Small intestine (tissue), 16 donors: ENCODE measurements at places on chromosomes 7 and 10.

DNA sequence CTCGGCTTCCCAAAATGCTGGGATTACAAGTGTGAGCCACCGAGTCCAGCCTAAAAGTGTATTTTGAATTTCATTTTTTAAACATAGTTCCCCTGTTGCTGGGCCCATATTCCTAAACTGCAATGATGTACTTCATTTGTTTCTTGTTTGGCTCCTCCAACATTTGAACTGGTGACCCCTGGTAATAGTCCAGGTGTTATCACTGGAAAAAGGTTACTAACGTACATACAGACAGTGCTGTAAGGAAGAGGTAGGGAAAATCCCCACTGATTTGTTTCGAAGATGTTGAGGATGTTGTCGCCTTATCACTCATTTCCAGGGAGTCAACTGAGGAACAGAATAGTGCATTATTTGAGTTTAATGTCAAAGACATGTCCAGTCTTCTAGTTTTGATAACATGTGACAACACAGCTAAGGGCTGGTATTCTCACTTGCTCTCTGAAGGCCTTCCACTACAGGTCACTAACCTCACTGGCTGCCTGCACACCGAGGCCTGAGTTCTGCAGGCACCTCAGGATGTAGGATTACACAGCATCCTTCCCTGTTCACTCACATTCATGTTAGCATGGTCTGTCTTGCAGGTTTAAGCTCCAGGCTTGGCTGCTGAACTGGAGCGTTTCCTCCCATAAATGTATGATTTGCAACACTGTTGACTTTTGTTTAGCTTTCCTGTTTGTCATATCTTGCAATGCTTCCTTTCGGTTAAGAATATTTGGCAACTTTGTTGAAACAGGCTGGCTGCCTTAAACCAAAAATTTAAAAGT is 362.8 kb downstream of the INHBA start:
- no peak for DNase-seq

DNA sequence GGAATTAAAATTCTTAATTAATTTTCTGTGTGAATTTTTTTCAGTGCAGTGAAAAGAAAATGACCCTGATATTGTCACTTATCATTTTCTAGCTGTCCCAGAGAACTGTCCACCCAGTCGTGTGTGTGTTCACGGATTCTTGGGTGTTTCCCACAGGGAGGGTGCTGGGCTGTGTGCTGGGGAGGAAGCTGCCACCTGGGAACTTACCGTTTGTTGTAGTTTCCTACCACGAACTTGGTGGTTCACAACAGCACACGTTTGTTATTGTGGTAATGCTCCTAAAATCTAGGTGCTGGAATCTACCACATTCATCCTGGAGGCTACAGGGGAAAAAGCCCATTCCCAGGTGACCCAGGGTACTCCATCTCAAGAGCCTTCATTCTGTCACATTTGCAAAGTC is 276.1 kb downstream of the GLRX3 start:
- DNase-seq: no peak

DNA sequence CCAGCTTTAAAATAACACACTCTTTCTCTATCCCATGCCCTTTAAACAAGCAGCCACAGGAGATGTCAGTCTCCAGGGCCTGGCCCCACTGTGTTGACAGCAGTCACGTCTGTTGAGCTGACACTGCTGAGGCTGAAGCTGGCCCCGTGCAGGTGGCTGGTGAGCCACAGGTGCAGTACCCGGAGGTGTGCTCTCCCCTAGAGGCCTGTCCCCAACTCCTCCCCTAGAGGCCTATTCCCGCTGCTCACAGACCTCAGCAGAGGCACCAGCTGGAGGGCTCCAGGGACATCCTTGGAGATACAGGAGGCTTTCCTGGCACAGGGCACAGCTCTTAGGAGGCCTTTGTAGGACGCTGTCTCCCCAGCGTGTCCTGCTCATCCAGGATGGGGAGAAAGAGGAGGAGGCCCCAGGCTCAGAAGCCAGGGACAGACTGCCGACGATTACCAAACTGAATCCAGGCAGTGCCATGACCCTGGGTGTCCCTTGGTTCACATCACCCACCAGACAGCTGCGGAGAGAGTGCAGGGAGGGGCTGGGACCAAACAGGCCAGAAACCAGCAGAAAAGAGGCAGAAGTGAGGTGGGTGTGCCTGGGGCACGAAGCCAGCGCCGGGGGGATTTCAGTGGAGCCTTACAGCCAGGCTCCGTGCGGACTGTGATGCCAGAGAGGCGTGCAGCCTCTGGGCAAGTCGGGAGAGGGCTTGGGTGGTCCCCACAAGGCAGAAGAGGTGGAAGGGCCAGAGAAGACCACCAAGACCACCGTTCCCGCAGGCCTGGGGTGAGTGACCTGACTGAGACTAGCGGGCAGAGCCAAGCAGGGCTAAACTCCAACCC is 18.5 kb upstream of the TTYH3 start:
- DNase-seq: no peak

DNA sequence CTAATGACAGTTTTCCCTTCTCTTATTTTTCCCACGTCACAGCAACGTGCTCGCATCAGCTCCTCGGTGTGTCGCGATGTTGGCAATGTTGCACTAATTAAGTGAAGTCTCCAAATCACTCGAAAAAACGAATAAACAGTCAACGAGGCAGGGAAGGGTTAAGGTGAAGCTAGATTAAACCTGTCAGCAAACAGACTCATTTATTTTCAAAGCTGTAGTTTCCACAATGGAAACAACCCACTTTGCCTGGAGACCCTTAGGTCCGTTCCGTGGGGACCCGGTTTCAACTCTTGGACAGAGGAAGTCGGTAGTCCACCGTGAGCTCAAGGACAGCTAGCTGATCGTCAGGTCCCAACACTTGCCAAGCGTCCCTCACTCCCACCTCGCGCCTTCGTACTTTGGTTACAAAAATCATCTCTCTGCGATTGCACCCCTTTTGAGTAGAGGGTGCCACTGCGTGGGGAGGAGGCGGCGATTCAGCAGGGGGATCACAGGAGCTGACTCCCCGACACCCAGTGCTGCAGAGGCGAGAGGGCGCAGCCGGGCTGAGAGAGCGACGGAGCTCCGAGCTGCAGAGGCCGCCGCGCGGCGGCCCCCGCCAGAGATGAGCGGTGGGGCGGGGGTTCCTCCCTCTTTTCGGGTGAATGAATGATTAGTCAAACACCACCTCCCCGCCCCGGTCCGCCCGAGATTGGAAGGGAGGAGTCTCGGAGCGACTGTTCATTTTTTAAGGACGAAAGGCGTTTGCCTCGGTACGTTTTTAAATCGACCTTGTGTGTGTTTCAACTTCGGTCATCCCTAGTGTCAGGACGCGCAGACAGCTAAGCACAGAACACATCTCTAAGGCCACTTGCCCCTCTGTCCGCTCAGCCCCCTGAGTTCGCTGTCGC is 1.3 kb upstream of the BMPER start:
- peak; percentile 49 for DNase-seq

- DNase-seq: no peak
These were observed 12.9 kb upstream of the SNX10 start for GRCh38 chr7:26278770-26279169.

- DNase-seq: no peak
These were observed 165.2 kb downstream of the CALCR start for GRCh38 chr7:93409324-93409723.

DNA sequence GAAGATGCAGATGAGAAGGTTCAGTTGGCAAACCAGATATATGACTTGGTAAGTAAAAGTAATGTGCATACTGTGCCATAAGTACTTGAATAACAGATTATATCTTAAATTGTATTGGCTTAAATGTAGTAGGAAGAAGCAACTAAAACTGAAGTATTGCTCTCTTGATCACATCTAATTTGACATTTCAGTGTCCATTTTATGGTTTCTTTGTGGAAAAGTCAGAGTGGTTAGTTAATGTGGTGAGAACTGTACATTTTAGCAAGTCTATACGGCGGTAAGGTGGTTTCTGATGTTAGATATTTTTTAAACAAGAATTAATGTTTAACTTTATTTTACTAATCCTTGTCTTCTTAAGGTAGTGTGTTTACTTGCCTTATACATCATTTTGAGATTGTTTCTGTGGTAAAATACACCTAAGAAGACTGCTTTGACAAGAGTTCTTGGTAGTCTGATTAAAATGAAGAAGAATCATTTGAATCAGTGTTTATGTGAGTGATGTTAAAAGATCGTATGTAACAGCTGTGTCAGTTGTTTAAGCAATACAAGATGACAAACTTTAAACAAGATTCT is 5.1 kb downstream of the ING3 start:
- no peak for DNase-seq

DNA sequence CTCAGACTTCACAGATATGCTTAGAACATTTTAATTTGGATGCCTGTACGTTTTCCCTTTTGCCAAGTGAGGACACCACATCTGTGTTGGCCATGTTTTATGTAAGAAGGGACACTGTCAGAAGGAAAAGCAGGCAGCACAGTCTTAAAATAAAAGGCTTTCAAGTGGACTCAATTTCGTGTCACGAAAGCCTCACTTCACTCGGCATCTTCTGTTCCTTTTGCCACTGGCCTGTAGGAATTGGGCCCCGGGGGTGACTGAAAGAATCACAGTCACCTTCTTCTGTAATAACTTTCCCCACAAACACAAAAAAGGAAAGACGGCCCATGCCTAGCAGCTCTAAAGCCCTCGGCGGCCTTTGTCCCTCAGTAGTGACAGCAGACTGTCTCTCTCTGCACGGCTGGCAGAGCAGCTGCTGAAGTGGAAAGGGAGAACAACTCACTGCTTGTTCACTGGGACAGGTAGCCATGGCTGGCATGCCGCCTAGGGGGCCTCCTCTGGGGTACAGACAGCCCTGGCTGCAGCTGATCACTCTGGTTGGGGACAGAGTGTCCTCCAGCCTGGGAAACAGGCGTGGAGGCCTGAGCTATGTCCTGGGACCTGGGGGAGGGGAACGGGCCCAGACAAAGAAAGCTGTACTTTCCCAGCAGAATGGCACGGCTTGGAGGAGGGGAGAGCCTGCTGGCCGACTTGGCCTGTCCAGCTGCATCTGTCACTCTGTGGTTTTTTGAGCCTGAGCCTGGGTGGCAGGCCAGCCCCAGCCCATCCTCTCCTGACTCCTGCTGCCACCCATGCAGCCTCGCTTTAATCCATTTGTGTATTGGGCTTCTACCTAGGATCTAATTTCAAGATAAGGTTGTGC is 4.4 kb downstream of the RASSF4 start:
- DNase-seq: peak; percentile 63

DNA sequence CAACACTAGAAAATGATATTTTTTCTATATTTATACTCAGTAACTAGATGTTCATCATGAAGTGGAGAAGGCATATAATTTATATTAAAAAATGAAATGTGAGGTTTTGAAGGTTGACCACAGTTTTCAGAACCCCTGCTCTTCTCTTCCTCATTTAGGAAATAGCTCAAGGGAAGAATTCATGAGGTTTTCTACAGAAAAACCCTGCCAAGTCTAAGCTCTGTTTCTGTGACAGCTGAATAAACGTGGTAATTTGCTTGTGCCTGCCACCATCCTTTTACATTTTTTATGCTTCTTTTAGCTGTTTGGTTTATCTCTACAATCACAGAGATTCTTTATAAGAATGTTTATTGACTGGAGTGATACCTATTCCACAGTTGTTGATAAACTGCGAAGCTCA is 630.3 kb upstream of the POT1 start:
- DNase-seq: no peak

- peak; percentile 2 for DNase-seq
These were observed 620.1 kb upstream of the DPP6 start for GRCh38 chr7:153432063-153432462.

DNA sequence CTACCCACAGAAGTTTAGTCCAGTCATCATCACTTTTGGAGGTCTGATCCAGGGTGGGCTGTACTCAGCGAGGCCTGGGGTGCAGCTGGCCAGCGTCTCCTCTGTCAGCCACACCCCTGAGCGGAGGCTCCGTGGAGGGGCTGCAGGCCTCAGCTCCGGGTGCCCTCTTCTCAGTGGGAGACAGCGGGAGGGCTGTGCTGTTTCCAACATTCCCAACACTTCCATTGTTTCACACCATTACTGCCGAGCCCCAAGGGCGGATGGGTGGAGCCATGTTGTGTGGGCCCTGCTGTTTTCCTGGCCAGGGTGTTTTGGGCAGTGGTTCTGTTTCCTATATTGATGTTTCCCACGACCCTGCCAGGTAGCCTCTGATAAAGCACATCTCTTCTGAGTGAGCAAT is 95.0 kb downstream of the MKI67 start:
- no peak for DNase-seq

- no peak for DNase-seq
These were observed 29.7 kb downstream of the STMP1 start for GRCh38 chr7:135692055-135692454.

- DNase-seq: no peak
These were observed 378.4 kb upstream of the PFKP start for GRCh38 chr10:2688958-2689357.

DNA sequence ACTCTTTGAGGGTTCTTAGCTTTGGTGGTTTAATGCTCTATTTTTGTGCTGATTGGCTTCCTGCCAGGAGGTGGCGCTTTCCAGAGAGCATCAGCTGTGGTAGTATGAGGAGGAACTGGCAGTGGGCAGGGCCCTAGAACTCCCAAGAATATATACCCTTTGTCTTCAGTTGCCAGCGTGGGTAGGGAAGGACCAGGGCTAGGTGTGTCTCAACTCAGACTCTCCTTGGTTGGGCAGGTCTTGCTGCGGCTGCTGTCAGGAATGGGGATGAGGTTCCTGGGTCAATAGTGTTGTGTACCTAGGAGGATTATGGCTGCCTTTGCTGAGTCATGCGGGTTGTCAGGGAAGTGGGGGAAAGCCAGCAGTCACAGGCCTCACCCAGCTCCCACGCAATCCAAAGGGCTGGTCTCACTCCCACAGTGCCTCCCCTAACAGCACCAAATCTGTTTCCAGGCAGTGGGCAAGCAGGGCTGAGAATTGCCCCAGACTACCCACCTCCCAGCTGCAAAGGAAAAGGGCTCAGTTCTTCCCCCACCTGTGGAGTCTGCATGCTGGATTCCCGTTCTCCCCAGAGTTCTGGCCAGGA is 191.5 kb downstream of the PHTF2 start:
- DNase-seq: peak; percentile 64

DNA sequence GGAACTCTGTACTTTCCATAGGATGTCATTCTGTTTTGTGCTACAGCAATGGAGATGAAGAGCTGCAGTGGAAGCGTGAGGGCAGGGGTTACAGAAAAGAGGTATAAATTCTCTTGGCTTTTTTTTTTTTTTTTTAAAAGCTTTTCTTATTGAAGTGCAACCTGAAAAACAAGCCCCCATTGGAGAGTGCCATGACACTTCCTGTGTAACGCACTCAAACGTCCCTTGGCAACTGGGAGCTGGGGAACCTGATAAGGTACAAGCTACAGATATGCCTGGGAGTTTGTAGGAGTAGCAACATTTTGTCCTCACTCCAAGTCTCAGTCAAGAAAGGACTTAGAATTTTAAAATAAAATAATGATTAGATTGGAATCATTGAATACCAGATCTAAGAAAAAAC is 512.1 kb downstream of the RPS24 start:
- no peak for DNase-seq

DNA sequence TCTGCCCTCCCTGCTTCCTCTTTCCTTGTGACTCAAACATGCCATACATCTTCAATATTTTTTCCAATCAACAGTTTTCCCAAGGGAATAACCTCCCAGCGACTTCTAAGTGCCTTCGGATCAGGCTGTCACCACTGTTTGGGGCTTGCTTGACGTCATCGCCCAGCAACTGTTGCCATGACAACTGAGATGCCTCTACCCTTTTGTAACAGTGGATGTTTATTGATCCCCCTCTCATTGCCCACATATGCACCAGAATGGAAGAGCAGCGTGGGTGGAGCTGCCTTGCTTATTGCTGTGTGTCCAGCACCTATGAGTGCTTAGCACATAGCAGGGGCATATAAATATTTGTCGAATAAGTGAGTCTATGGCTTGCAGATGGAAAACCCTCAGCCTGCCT is 14.4 kb downstream of the FFAR4 start:
- DNase-seq: no peak

GRCh38 chr10:121832647-121833046 is 95.2 kb downstream of the ATE1 start:
- no peak for DNase-seq
